ENCODE measurements at places on chromosomes 2 and 18.

DNA sequence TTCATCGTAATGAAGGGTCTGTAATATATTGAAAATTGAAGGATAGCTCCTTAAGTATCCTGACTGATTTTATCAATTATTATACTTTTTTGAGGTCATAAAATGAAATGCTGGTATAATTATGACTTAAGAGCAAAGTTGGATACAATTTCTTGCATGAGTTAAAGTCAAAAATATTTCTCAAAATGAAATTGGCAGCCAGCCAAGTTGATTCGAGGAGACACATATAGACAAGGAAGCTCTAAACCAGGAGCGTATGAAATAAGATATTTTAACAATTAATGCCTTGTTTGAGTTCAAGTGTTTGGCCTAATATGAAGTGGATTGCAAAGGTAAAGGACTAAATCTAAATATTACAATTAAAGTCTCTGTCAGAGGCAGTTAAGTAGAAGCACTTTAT lies 260.4 kb upstream of the DSEL start:
- DNase-seq: no peak

GRCh38 chr2:49843314-49843713 lies 689.0 kb upstream of the FSHR start:
- no peak for DNase-seq

DNA sequence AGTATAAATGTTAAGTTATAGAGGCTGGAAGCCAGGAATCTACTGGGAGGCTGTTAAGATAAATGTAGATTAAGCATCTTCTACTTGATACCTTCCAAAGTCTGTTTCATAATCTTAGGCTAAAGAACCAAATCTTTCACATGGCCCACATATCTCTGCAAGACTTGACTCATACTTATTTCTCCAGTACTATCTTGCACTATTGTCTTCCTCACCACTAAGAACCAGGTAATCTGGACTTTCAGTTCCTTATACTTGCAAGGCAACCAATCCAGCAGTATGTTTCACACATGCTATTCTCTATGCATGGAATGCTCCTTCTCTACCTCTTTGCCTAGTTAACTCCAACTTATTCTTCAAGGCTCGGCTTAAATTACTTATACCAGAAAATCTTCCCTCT lies 62.2 kb downstream of the RBMS1 start:
- no peak for DNase-seq

- no peak for DNase-seq
Measured at GRCh38 chr2:165044505-165045303, 89.4 kb upstream of the SLC38A11 start.

- DNase-seq: no peak
Measured at GRCh38 chr18:621291-622043, 24.7 kb downstream of the CLUL1 start.

DNA sequence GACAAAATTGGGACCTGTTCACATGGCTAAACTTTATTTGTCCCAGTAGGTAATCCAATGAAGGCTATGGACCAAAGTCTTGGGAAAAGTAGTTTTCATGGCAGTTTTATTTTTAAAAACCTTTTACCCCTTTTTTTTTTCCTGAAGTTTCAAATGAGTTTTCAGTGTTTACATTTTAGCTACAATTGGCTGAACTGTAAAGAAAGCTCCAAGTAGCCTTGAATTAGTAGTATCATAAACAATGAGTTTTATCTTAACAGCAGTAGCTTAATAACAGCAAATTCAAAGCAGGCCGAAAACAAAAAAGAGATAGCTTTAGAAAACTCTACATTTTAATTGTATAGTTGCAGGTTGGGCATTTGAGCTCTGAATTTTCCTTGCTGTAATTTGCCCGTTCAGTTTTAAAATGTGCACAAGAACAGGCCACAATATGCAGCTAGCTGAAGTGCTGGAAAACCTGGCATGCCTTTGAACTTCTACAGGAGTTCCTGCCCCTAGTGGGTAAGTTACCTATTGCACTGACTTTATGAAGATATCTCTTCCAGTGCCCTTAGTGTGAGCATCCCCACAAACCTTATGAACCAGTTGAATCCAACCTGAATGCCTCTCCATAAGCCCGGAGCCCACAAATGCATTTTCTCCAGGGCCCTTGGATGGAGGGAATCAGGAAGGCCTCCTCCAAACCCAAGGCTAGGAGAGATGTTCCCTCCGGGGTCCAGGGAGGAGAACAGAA lies 106.7 kb downstream of the XRCC5 start:
- no peak for DNase-seq

GRCh38 chr2:85550486-85550885 lies 10.8 kb downstream of the GGCX start:
- DNase-seq: no peak

DNA sequence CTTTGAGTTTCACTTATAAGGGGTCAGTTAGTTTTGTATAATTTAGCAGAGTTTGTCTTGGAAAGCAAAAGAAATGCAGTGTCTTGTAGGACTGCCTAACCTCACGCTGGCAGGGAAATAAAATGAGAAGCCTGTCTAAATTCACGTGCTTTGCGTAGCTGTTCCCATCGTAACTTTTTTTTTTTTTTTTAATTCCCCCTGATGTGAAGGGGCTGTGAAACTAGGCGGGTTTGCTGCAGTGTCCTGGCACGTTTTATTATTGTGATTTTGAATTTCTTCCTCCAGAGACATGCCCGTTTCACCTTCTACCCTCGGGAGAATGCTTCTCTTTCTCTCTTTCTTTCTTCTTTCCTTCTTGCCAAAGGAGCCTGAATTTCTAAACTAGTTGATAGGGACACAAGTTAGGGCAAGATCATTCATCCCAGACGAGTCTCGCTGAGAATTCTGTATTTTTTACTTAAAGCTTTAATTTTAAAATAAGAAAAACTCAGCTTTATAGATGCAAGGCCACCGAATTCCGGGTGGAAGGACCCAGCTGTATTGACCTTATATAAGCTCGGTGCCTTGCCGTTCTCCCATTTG lies 2.3 kb downstream of the MEIS1 start:
- no peak for DNase-seq

DNA sequence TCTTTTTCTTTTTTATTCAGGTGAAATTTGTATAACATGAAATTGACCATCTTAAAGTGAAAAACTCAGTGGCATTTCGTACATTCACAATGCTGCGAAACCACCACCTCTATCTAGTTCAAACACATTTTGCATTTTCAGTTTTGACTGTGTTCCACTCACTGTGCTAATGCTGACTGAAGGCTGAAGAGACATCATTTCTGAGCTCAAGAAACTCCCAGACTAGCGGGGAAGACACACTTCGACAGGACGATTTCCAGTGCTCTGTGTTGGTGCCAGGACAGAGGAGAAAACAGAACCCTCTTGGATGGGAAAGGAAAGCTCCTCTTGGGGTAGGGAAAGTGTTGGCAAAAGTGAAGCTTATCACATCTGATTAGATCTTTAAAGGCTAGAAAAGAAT lies 44.2 kb upstream of the CBLN2 start:
- DNase-seq: no peak

GRCh38 chr2:4900861-4901770 lies 791.1 kb upstream of the SOX11 start:
- no peak for DNase-seq

DNA sequence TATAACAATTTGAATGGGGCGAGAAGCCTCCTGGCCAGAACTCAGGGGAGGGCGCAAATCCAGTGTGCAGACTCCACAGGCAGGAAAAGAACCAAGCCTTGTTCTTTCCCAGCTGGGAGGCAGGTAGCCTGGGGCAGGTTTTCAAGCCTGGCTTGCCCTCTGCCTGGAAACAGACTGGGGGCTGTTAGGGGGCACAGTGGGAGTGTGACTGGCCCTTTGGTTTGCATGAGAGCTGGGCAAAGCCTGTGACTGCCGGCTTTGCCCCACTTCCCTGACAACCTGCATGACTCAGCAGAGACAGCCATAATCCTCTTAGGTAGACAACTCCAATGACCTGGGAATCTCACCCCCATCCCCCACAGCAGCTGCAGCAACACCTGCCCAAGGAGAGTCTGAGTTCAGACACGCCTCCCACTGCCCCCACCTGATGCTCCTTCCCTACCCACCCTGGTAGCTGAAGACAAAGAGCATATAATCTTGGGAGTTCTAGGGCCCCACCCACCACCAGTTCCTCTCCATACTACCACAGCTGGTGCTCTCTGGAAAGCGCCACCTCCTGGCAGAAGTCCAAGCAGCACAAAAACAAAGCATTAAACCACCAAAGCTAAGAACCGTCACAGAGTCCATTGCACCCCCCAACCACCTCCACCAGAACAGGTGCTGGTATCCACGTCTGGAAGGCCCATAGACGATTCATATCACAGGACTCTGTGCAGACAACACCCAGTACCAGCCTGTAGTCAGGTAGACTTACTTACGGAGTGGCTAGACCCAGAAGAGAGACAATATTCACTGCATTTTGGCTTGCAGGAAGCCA lies 402.5 kb downstream of the STK39 start:
- no peak for DNase-seq

DNA sequence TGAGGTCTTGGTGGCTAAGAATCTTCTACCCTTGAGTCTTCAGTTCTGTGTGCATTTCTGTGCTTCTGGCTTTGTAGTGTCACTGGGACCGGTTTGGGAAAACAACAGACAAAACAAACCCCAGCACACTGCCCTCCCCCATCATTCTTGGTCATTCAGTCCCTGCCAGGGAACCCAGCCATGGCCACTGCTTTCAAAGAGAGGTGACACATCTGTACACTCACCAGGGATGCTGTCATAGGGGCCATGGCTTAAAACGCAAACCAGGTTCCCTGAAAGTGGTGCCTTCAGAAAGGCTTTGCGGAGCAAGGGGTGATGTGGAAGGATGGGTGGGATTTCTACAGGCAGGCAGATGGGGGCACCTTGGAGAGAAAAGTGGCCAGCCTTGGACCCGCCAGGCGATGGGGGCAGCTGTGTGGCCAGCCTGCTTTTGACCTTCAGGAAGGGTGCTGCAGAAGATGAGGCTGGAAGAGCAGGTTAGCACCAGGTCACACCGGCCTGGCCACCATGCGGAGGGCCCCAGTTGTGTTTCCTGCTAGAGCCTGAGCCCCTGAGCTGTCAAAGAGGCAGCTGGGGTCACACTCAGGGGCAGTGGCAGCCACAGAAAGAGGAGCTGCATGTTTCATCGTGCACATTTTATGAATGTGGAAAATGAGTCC lies 101.3 kb downstream of the INHBB start:
- DNase-seq: no peak

DNA sequence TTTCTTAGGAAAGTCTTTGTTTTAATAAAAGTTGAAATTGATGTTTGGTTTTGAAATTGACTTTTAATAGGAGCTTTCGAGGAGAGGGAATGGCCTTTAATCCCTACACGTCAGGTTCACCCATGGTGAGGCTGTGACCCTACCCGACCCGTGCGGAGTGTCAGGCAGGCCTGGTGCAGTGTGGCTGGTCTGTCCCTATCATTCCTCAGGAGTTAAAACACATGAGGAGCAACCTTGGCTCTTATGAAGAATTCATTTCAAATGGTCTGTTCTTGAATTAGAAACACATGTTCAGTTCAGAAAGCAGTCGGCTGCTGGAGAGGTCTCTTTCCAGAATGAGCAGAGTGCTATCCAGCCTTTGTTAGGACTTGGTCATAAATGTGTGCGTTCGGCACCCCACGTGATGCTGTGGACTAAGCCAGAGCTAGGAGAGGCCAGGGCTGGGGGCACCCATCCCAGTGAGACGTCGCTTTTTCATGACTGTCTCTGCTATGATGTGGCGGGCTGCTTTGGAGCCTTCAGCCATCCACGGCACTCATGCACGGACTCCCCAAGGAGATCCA lies 54.7 kb downstream of the EMILIN2 start:
- no peak for DNase-seq

GRCh38 chr2:74571058-74571457 lies 16.5 kb downstream of the DOK1 start:
- DNase-seq: no peak

DNA sequence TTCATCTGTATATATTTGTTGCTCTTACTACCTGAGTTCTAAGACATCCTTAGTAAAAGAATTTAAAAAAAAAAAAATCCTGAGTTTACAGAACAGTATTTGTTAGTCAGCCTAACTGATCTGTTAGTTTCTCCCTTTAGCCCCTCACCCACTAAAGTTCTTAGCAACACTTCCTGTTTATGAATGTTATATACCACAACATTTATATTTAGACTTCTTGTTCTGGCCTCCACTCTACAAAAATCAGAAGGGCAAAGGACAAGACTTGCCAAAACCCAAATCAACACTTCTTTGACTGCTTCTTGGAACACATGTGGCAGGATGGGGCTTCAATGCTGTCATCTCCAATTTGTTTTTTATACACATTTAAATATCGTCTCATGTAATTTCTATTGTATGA lies 71.1 kb downstream of the MGAT5 start:
- DNase-seq: no peak

DNA sequence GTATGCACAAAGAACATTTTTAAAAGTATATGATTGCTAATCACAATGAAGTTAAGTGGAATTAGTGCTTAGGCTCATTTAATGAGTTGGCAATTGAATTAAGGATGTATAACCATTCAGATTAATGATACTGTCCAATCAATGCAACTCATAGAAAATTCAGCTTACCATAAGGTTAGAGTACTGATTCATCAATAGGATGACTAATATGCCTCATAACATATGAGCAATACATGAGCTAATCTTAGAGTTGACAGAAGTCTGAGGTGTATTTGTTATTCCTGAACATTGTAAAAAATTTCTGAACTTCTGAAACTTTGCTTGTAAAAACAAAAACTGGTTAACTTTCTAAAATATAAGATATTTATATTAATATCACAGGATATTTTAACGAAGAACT lies 118.3 kb upstream of the NETO1 start:
- no peak for DNase-seq

DNA sequence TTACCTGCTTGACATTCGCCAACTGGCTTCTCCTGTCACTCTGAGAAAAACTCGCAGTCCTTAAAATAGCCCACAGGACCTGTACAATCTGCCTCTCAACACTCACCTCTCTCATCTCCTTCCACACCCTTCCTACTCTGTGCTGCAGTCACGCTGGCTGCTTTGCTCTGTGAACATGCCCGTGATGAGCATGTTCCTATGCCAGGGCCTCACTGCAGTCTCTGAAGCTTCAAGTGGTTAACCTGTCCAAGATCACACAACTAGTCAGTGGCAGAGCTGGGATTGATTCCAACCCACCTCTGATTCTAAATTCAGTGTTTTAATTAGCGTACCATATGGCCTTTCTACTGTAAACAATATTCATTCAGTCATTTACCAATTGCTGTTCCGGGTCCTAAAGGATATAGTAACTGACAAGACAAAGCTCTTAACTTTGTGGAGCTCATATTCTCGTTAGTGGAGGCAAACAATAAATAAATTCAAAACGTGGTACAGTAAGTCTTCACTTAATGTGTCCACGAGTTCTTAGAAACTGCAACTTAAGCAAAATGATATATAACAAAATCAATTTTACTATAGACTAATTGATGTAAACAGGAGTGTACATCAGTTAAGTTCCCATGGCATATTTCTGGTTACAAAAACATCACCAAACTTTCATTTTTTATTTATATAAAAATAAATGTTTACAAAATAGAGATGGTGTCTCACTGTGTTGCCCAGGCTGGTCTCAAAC lies 38.9 kb upstream of the FBXO11 start:
- DNase-seq: no peak
